ENCODE measurements at places on chromosomes 1 and 21.

GRCh38 chr1:67468066-67468718 is 38.0 kb upstream of the SERBP1 start:
- DNase-seq: no peak

DNA sequence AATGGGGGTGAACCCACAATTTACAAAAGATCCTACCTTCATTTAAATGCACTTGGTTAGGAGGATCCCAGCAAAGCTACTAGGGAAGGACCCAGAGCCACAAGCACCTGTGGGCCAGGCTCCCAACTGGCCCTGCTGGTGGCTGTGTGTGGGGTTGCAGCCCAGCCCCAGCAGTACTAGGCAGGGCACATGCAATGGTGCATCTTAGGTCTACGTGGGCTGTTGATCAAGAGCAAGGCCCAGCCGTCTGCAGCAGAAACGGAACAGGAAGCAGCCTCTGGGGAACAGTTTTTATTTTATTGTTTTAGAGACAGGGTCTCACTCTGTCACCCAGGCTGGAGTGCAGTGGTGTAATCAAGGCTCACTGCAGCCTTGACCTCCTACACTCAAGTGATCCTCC is 134.1 kb upstream of the RAB4A start:
- no peak for DNase-seq

- DNase-seq: no peak
These were observed 54.9 kb upstream of the RUNX3 start for GRCh38 chr1:24984800-24985522.

- DNase-seq: no peak
These were observed 17.1 kb downstream of the COL6A2 start for GRCh38 chr21:46114963-46115362.

DNA sequence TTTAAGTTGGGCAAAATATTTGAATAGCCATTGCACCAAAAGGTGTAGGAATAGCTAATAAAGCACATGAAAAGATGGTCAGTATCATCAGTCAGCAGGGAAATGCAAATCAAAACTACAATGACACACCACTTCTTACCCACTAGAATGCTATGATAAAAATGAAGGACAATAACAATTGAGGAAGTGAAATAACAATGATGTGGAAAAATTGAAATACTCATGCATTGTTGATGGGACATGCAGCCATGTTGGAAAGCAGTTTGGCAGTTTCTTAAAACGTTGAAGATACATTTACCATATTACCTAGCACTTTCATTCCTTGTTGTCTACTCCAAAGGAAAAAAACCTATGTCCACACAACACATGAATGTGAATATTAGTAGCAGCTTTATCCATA is 28.4 kb downstream of the HSD3B1 start:
- no peak for DNase-seq

GRCh38 chr1:203340112-203340790 is 10.7 kb downstream of the FMOD start:
- DNase-seq: no peak

DNA sequence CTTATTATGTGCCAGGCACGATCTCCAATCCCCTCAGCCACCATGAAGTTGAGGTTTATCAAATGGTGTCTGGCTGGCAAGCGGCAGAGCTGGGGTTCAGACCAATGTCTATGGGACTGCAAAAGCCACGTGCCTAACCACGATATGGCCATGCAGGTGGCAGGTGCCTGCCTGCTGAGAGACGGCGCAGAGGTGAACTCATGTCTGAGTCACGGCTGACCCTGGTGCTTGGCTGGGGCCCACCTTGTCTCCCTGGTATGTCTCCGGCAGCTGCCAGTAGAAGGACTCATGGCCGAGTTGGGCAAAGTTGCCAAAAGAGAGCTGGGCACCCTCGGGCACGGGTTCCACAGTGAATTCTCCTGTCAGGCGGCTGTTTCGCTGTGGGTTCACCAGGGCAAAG is 59.9 kb downstream of the LDLRAD2 start:
- no peak for DNase-seq

GRCh38 chr1:40732756-40733301 is 41.3 kb downstream of the NFYC start:
- no peak for DNase-seq

DNA sequence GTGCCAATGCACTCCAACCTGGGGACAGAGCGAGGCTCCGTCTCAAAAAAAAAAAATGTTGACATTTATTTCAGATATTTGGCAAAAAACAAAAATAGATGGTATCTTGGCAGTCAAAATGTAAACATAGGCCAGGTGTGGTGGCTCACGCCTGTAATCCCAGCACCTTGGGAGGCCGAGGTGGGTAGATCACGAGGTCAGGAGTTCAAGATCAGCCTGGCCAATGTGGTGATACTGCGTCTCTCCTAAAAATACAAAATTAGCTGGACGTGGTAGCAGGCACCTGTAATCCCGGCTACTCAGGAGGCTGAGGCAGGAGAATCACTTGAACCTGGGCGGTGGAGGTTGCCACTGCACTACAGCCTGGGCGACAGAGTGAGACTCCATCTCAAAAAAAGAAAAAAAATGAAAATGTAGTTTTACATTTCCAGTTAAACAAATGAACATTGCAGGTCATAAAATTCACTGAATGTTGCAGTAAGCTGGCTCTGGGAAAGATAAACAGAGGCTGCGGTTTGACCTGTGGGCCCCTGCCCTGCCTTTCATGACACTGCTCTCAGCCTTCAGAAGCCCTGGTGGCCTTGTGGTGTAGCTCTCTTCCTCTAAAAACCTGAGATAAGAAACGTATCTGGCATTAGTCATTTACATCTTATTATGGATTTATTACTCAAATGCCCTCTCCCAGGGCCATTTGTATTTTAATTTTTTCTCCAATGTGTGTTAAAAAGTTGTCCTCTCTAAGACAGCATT is 12.2 kb upstream of the SLC44A3 start:
- no peak for DNase-seq

DNA sequence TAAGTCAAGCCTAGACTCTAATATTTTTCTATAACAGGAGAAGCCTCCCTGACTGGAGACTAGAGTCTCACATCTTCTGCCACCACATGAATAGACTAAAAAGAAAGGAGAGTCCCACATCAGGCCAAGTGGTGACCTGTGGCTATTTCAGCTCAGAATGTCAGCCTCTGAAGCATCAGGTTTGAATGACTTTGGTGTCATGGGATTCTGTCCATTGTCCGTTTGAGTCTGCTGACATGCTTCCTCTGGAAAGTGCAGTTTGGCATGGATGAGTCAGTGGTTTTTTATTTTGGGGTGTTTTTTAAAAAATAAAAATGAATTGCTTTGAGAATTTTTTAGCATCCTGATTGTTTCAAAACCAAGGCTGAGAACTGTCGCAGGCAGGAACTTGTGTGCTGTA is 19.5 kb downstream of the DYRK3 start:
- no peak for DNase-seq

DNA sequence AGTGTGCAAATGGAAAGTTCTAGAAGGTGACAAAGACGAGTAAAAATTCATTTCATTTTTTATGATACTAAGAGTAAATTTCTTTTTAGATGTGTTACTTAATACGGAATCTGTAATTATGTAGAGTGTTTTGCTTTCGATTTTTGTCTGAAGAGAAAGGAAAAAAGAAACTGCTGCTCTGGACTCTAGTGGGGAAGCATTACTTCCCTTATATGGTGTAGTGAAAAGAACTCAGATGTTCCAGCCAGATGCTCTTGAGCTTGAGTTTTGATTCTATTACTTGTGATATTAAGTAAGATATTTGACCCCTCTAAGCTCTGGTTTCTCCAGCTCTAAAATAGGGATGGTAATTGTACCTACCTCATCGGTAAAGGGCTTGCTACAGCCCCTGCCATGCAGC is 12.2 kb upstream of the GPR161 start:
- DNase-seq: no peak

GRCh38 chr1:172220376-172220775 is 200.1 kb upstream of the C1orf105 start:
- no peak for DNase-seq

- no peak for DNase-seq
These were observed 252.5 kb upstream of the C1orf105 start for GRCh38 chr1:172167796-172168596.

- no peak for DNase-seq
These were observed 74.0 kb upstream of the EXO1 start for GRCh38 chr1:241773991-241774390.

DNA sequence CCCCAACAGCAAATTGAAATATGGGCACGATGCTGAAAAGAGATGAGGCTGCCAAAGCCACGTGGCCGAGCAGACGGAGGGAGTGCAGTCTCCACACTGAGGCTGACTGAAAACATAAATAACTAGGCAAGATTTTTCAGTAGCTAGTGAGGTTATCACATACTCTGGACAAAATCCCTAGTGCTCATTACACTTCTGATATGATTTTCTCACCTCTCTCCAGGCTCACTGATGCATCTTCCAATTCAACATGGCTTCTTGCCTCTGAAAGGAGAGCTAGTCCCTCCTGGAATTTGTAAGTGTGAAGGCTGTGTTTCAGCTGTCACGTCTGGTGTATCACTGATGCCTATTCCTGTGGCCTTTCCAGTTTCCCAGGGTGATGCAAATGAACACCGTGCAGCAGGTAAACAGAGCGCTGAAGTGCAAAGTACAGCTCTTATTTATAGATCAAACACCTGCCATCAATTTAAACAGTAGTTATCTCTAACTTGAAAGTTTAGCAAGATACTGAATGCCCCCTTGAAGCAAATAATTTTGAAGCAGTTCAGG is 656.1 kb downstream of the KIF26B start:
- DNase-seq: no peak

- DNase-seq: no peak
These were observed 812 bp downstream of the NBPF1 start for GRCh38 chr1:16612332-16613172.

DNA sequence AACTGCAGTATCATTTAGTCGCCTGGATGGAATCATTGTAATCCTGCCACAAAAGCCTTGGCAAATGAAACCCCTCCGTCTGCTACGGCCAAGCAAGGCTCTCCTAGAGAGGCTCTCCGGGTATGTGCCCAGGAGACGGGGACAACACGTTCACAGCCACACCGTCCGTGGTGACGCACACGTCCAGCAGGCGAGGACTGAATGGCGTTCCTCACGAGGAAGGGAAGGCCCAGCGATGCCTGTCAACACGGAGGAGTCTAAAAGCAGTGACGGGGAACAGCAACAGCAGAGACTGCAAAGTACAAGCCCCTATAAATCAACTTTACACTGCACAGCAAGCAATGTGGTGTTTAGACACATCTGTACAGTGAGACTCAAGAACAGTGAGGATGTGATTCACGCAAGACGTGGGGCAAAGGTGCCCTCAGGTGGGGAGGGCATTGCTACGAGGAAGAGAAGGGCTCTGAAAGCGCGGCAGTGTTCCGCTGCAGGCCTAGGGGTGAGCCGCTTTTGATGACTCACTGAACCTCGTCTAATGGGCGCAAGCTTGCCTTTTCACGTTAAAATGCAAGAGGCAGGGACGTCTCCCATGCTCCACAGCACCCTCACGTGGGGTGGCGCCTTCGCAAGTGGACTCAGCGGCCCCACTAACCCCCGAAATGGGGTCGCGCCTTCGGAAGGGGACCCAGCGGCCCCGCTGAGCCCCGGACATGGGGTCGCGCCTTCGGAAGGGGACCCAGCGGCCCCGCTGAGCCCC is 6.8 kb downstream of the WRAP73 start:
- DNase-seq: no peak

DNA sequence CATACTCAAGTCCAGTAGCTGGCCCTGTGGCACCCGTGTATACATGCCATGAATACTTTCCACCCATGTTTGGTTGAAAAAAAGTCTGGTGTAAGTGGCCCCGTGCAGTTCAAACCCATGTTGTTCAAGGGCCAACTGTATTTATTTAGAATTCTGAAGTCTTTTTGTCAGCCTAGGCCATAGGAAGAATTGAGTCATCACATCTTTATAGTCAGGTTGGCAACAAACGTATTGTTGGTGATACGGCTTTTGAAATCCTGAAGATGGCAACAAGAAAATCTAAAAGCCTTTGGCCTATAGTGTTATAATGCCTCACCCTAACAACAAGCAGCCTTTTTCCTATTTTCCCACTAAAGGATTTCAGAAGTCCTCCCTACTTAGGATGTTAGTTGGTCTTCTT is 363.6 kb downstream of the PLPP3 start:
- no peak for DNase-seq

GRCh38 chr1:179728271-179728670 is 14.8 kb upstream of the FAM163A start:
- DNase-seq: no peak

- DNase-seq: peak; percentile 24
These were observed 40.4 kb downstream of the CASZ1 start for GRCh38 chr1:10755970-10756521.

- no peak for DNase-seq
These were observed 17.6 kb upstream of the RWDD3 start for GRCh38 chr1:95216292-95216990.

GRCh38 chr1:43817304-43817939 is 110.1 kb downstream of the ST3GAL3 start:
- DNase-seq: no peak

GRCh38 chr1:235023711-235024439 is 104.8 kb downstream of the TOMM20 start:
- no peak for DNase-seq

- no peak for DNase-seq
These were observed 64.5 kb upstream of the SCCPDH start for GRCh38 chr1:246659594-246660140.

GRCh38 chr1:39901464-39901713 is 328 bp downstream of the MYCL start:
- no peak for DNase-seq

GRCh38 chr1:242205622-242206489 is 207.0 kb upstream of the MAP1LC3C start:
- DNase-seq: no peak

- DNase-seq: no peak
These were observed 8.4 kb downstream of the LRRC3 start for GRCh38 chr21:44463724-44464123.

DNA sequence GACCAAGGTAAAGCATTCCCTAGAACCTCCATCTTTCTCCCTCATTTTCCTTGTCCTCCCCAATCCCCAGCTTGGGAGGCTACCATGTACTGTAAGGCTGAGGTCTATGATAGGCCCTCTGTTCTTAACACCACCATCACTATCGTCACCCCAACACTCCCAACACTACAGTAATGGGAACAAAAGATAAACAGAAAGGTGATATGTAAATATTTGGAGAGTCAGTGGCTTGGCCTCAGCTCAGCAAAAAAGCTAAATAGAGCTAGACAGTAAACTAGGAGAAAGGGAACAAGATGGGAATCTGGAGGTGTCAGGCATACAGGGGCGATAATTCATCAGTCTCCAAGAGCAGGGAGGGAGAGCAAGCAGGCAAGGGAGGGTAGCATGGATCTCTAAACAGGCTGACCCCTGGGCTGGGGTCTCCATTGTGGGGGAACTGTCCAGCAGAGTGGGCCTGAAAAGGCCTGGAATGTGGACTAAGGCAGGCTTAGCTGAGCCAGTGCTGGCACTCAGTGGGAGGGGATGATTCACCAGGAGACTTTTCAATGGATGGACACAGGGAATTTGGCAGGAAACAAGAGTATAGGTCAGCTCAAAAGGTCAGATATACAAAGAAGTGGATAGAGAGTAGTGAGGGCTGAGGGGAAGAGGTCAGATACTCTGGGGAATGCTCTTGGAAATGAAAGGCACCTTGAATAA is 6.7 kb downstream of the WNT2B start:
- DNase-seq: no peak

DNA sequence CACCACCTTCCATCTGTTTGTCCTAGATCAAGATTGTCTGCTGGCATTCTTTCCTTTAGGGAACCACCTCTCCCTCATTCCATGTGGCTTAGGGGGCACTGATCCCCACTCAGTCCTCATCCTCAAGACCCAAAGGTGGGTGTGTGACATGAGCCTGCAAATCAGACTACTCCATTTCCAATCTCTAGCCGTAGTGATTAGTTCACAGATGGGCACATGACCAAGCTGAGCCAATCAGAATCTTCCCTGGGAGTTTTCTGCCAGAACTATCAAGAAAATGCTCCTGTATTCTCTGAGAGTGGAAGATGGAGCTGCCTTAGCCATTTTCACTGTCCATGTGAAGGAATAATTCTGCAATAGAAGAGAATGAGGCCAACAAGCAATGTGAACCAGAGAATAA is 19.3 kb upstream of the PTPRF start:
- no peak for DNase-seq
